Sigmoid colon (tissue), 7 donors: ENCODE measurements at places on chromosomes 12 and 14. TPM values are rescaled to one million over a fixed set of nuclear protein-coding genes. Genes with fewer than 3 reads are reported as not detected.

The NR2C1 gene
- 28.8 TPM for total RNA-seq

- no peaks in the 10 kb centered on the region for H3K4me1 ChIP-seq
- no peaks in the 10 kb centered on the region for H3K36me3 ChIP-seq
- H3K27ac ChIP-seq: no peak overlapping the region
- no peaks in the 10 kb centered on the region for H3K27me3 ChIP-seq
- no peak overlapping the region for H3K4me3 ChIP-seq
- DNase-seq: no peak
Measured at GRCh38 chr12:28865776-28866175, 283.3 kb upstream of the FAR2 start.

GRCh38 chr12:116384691-116385485 lies 107.4 kb upstream of the MED13L start:
- H3K4me1 ChIP-seq: peaks cover 21% of the 10 kb centered on the region
- no peak overlapping the region for H3K27ac ChIP-seq
- no peaks in the 10 kb centered on the region for H3K36me3 ChIP-seq
- no peaks in the 10 kb centered on the region for H3K27me3 ChIP-seq
- DNase-seq: no peak

DNA sequence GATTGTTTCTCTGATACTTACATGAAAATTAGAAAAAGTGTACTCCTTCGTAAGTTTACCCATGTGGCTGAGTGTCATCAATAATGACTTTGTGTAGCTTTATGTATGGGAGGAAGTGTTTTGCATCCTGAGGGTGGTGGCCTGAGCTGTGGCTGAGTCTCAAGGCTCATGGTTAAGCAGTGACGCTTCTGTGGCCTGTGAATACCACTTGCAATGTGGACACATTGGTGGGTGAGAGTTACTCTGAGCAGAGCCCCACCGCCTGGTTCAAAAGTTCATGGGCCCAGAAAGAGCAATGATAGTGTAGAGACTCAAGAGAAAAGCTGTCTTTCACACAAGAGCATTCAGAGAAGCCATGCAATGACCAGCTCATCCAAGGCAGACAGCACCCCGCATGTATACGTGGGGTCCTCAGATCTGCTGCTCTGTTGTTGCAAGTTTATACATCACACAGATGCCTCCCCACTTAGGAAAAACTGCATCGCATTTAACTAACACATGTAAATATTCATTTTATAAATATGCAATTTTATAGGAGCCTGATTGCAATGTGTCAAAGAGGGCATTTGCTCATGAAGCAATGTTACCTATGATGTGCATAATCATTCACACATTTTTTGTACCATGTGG lies 55.1 kb upstream of the FRMD6 start:
- DNase-seq: no peak
- no peaks in the 10 kb centered on the region for H3K36me3 ChIP-seq
- H3K27ac ChIP-seq: no peak overlapping the region
- H3K4me1 ChIP-seq: peaks cover 20% of the 10 kb centered on the region
- H3K4me3 ChIP-seq: no peak overlapping the region

DNA sequence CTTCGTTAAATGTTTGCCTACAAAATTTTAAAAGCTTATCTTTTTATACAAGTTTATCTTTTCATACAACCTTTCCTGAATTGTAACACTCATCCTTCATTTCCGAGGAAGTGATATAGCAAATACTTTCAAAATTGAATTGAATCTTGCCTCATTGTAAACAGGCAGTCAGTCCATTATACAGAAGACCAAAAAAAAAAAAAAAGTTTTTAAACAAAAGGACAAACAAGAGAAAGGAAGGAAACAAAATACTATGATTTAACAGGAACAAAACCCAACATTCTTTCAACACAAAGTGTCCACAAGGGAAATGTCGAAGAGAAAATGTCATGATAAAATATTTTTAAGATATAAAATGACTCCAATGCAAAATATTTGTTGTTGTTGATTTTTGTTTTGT lies 8.5 kb downstream of the ATF7 start:
- H3K27me3 ChIP-seq: no peaks in the 10 kb centered on the region
- no peak for DNase-seq
- H3K27ac ChIP-seq: no peak overlapping the region
- peaks cover 6% of the 10 kb centered on the region for H3K36me3 ChIP-seq

The GPR84 gene
- not detected for total RNA-seq

GRCh38 chr14:39203659-39204606 lies 28.9 kb downstream of the PNN start:
- H3K4me3 ChIP-seq: no peak overlapping the region
- H3K4me1 ChIP-seq: no peaks in the 10 kb centered on the region
- no peaks in the 10 kb centered on the region for H3K36me3 ChIP-seq
- no peak for DNase-seq
- H3K27me3 ChIP-seq: no peaks in the 10 kb centered on the region

GRCh38 chr14:20384886-20385285 lies 28.4 kb downstream of the TEP1 start:
- DNase-seq: no peak
- H3K4me1 ChIP-seq: no peaks in the 10 kb centered on the region
- H3K4me3 ChIP-seq: no peak overlapping the region
- H3K36me3 ChIP-seq: peaks cover 98% of the 10 kb centered on the region

- H3K4me1 ChIP-seq: no peaks in the 10 kb centered on the region
- no peak overlapping the region for H3K27ac ChIP-seq
- H3K36me3 ChIP-seq: no peaks in the 10 kb centered on the region
- H3K27me3 ChIP-seq: no peaks in the 10 kb centered on the region
- no peak for DNase-seq
Measured at GRCh38 chr14:49286257-49286983, 299.8 kb downstream of the RPS29 start.

DNA sequence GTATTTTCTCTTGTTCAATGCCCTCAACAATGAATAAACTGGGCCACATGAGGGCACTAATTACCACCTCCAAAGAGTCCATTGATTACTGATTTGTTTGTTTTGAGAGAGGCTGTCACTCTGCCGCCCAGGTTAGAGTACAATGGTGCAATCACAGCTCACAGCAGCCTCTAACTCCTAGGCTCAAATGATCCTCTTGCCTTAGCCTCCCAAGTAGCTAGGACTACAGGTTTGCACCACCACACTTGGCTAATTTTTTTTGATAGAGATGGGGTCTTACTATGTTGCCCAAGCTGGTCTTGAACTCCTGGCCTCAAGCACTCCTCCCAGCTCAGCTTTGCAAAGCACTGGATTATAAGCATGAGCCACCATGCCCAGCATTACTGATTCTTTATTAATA lies 28.3 kb upstream of the SYCP3 start:
- no peak for DNase-seq
- H3K36me3 ChIP-seq: no peaks in the 10 kb centered on the region
- no peak overlapping the region for H3K27ac ChIP-seq
- no peaks in the 10 kb centered on the region for H3K27me3 ChIP-seq
- no peak overlapping the region for H3K4me3 ChIP-seq

The SLC2A14 gene
- not detected for total RNA-seq

- H3K27ac ChIP-seq: no peak overlapping the region
- no peak overlapping the region for H3K4me3 ChIP-seq
- H3K36me3 ChIP-seq: no peaks in the 10 kb centered on the region
- DNase-seq: no peak
- H3K4me1 ChIP-seq: no peaks in the 10 kb centered on the region
Measured at GRCh38 chr14:55508676-55509075, 68.3 kb upstream of the TBPL2 start.
